CD4-positive, CD25-positive, alpha-beta regulatory T cell (primary cell): ENCODE measurements at places on chromosomes 16 and 17.

GRCh38 chr16:49698453-49698815, 157.5 kb downstream of the ZNF423 start:
- no peak overlapping the region for H3K4me3 ChIP-seq
- H3K36me3 ChIP-seq, result no peaks in the 10 kb centered on the region
- no peak for DNase-seq
- no peaks in the 10 kb centered on the region for H3K27me3 ChIP-seq
- H3K27ac ChIP-seq, result no peak overlapping the region
- no peaks in the 10 kb centered on the region for H3K4me1 ChIP-seq

GRCh38 chr17:67378454-67379250, 1.6 kb downstream of the PITPNC1 start:
- H3K27ac ChIP-seq, result peak overlapping the region; percentile 74
- peak; percentile 76 for DNase-seq
- peak overlapping the region; percentile 77 for H3K4me3 ChIP-seq
- H3K36me3 ChIP-seq, result no peaks in the 10 kb centered on the region
- peaks cover 33% of the 10 kb centered on the region for H3K4me1 ChIP-seq

GRCh38 chr16:89999831-90000574, 19.3 kb downstream of the DBNDD1 start:
- no peak for DNase-seq
- no peaks in the 10 kb centered on the region for H3K27me3 ChIP-seq
- peaks cover 7% of the 10 kb centered on the region for H3K36me3 ChIP-seq
- H3K4me1 ChIP-seq, result no peaks in the 10 kb centered on the region

- H3K36me3 ChIP-seq, result peaks cover 16% of the 10 kb centered on the region
- H3K27me3 ChIP-seq, result no peaks in the 10 kb centered on the region
- H3K4me3 ChIP-seq, result no peak overlapping the region
Observed at GRCh38 chr17:8384801-8385378, 1.9 kb upstream of the RPL26 start.

DNA sequence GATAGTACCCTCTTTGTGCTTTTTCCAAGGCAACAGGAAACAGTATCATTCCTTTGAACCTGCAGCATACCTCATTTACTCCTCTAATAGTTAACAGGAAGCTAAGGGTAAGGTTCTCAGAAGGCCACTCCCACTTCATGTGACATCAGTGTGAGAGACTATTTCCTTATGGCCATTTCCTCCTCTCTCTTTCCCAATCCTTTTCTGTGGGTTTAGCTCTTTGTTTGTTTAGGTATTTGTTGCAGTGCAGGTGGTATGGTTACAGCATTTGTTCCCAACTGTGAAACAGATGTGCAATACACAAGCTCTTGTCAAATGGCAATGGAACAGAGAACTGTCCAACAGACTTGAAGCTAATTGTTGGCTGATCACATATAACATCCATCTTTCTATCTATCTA, 14.7 kb downstream of the TMC5 start:
- DNase-seq, result no peak
- no peak overlapping the region for H3K4me3 ChIP-seq

GRCh38 chr17:32015245-32016013, 8.2 kb downstream of the LRRC37B start:
- H3K36me3 ChIP-seq, result peaks cover 30% of the 10 kb centered on the region
- no peak overlapping the region for H3K4me3 ChIP-seq
- no peaks in the 10 kb centered on the region for H3K27me3 ChIP-seq
- DNase-seq, result no peak
- H3K4me1 ChIP-seq, result peaks cover 30% of the 10 kb centered on the region

GRCh38 chr17:63132459-63132911, 166.4 kb downstream of the TANC2 start:
- no peak overlapping the region for H3K4me3 ChIP-seq
- no peak for DNase-seq
- no peaks in the 10 kb centered on the region for H3K27me3 ChIP-seq
- no peaks in the 10 kb centered on the region for H3K36me3 ChIP-seq
- H3K4me1 ChIP-seq, result no peaks in the 10 kb centered on the region

DNA sequence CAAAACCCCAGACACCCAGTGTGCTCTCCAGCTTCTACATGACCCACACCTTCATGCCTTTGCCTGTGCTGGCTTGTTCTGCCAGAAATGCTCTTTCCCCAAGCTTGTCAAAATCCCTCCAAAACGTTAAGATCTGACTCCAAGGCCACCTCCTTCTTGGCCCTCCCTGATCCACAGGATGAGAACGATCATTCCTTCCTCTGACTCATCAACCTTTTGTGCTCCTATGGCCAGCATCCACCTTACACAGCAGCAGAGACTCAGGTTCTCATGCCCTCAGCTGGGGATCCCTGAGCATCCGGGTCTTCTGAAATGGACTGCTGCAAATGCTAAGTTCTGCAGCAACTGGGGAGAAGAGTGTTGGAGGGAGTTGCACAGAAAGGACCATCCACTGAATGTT, 2.9 kb downstream of the ZBTB4 start:
- H3K27me3 ChIP-seq, result no peaks in the 10 kb centered on the region
- DNase-seq, result no peak
- no peak overlapping the region for H3K4me3 ChIP-seq
- H3K4me1 ChIP-seq, result peaks cover 32% of the 10 kb centered on the region
- H3K36me3 ChIP-seq, result no peaks in the 10 kb centered on the region

- H3K4me3 ChIP-seq, result no peak overlapping the region
- DNase-seq, result peak; percentile 53
- H3K36me3 ChIP-seq, result no peaks in the 10 kb centered on the region
- H3K27ac ChIP-seq, result no peak overlapping the region
- H3K4me1 ChIP-seq, result no peaks in the 10 kb centered on the region
Observed at GRCh38 chr17:33674685-33675084, 381.6 kb upstream of the ASIC2 start.

DNA sequence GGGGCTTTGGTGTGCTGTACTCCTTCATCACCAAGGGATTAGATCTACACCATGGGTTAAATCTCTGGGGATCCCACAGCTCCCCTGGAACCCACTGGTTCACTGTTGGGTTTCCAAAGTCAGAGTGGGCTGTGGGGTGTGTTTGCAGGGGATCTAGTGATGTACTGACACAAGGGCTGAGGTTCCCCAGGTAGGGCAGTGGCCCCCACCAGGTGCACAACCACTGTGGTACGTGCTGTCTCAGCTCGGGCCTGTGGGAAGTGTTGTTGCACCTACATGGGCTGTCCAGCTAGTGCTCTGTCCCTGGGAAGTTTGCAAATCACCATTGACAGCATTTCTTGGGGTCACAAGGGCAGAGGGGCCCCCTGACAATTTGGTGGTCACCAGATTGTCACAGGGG, 134.4 kb upstream of the CDH8 start:
- no peak overlapping the region for H3K4me3 ChIP-seq
- H3K27ac ChIP-seq, result no peak overlapping the region
- no peaks in the 10 kb centered on the region for H3K36me3 ChIP-seq
- DNase-seq, result no peak

DNA sequence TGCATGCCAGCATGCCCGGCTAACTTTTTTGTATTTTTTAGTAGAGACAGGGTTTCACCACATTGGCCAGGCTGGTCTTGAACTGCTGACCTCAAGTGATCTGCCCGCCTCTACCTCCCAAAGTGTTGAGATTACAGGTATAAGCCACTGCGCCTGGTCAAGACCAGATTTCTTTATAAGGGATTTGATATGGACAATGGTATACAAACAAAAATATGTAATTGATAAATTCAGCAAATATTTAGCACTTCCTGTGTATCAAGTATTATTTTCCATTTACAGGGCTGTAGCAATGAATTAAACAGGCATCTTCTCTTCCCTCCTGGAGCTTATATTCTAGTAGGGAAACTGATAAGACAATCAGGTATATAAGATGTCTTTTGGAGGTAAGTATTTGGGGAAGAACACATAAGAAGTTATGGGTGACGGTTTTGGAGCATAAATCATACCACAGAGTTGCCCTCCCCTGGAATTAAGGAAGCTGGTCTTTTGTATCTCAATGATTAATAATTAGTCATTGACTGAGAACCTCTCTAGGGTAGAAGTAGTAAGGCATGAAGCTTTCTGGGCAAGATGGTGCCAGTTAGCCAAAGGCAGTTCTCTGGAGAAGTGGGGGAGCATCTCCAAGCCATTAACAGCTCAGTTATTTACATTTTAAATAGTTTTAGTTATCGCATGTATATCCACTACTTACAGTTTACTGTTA, 35.8 kb downstream of the TANC2 start:
- no peaks in the 10 kb centered on the region for H3K4me1 ChIP-seq
- no peak overlapping the region for H3K4me3 ChIP-seq
- H3K27ac ChIP-seq, result no peak overlapping the region
- no peak for DNase-seq

DNA sequence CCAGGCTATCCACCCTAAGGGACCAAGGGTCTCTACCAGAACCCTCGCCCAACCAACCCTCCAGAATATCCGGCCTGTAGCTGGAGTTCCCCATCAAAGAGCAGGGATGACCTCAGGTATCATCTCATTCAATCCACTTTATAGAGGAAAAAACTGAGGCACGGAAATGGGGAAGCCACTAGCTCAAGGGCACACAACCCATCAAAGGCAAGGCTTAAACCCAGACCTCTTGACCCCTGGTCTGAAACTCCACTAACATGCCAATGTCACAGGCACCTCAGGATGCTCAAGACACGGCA, 1.6 kb downstream of the TBC1D10B start:
- H3K4me3 ChIP-seq, result peak overlapping the region; percentile 83
- H3K36me3 ChIP-seq, result peaks cover 5% of the 10 kb centered on the region
- peaks cover 43% of the 10 kb centered on the region for H3K4me1 ChIP-seq
- no peak for DNase-seq

- H3K27ac ChIP-seq, result no peak overlapping the region
- H3K36me3 ChIP-seq, result no peaks in the 10 kb centered on the region
- H3K27me3 ChIP-seq, result no peaks in the 10 kb centered on the region
- DNase-seq, result peak; percentile 65
- H3K4me3 ChIP-seq, result no peak overlapping the region
Observed at GRCh38 chr17:3647769-3648555, 11.4 kb downstream of the CTNS start.

DNA sequence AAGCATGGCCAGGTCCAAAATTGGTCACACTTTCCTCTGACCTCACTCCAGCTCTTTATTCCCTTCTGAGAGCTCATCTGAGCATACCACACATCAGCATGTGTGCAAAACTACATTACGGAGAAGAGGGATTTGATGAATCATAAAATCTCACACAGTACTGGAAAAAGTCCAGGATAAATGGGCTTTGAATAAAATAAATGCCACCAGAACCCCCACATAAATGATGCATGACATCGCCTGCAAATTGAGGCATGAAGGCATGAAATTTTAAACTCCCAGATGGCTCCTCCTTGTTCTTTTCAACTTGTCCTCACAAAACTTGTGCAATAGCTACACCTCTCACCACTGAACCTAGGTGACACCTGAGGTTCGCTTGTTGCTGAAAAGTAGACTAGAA, 439.5 kb downstream of the CA10 start:
- no peaks in the 10 kb centered on the region for H3K4me1 ChIP-seq
- no peak for DNase-seq
- H3K27me3 ChIP-seq, result peaks cover 3% of the 10 kb centered on the region
- H3K4me3 ChIP-seq, result no peak overlapping the region
- no peaks in the 10 kb centered on the region for H3K36me3 ChIP-seq

GRCh38 chr17:62999736-63000135, 33.7 kb downstream of the TANC2 start:
- H3K4me3 ChIP-seq, result no peak overlapping the region
- H3K27me3 ChIP-seq, result no peaks in the 10 kb centered on the region
- H3K36me3 ChIP-seq, result no peaks in the 10 kb centered on the region
- DNase-seq, result no peak

- no peak overlapping the region for H3K27ac ChIP-seq
- H3K36me3 ChIP-seq, result no peaks in the 10 kb centered on the region
- peak; percentile 71 for DNase-seq
- H3K27me3 ChIP-seq, result no peaks in the 10 kb centered on the region
- H3K4me1 ChIP-seq, result peaks cover 9% of the 10 kb centered on the region
Observed at GRCh38 chr17:79933863-79934652, 94.8 kb upstream of the CBX4 start.

DNA sequence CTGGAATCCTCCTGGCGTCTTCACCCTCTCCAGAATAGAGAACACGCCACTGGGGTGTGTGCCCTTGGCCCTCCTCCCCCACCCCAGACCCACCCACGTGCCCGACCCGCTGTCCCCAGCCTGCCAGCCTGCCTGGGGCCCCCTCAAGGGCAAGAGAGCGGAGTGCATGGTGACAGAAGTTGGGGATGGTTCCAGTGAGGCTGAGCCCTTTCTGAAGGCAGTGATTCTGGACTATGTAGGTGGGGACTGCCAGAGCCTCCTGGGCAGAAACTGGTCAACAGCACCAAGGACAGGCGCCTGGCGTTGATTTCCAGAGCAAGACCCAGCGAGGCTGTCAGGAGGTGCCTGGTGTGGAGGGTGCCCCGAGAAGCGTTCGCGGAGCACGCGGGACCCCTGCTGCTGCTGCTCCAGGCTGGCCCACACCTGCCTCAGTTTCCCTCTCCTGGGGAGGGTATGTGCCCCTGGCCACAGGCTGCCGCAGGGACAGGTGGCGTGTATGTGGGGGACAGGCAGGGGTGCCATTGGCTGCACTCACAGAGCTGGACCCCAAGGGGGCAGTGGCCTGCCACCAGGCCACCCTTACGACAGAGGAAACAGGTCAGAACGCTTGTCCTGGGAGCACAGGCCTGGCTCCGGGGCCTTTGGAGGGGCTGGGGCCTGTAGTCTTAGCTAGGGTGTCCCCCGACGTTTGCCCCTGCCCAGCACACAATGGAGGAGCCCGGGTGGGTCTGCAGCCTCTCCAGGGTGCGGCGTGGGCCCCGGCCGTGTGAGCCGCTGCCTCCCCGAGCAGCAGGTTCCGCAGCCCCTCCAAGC, 1.2 kb downstream of the SSTR5 start:
- no peak overlapping the region for H3K27ac ChIP-seq
- no peak overlapping the region for H3K4me3 ChIP-seq
- no peaks in the 10 kb centered on the region for H3K4me1 ChIP-seq
- H3K36me3 ChIP-seq, result no peaks in the 10 kb centered on the region
- no peaks in the 10 kb centered on the region for H3K27me3 ChIP-seq

DNA sequence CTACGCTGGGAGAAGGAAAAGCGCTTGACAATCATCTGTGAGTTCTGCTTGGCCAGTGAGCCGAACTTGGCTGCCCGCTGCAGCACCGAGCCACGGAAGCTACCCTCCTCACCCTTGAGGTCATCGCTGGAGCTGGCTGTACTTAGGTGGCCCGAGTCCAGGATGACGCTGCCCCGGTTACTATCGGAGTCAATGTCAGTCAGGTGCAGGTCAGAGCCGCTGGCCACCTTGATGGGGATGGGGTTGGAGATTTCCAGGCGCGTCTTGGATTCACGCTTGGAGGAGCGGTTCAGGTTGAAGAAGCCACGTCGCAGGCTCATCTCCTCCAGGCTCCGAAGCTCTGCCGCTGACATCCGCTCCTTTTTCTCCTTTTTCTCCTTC, 13.7 kb downstream of the MYO18A start:
- H3K27ac ChIP-seq, result no peak overlapping the region
- no peaks in the 10 kb centered on the region for H3K4me1 ChIP-seq
- DNase-seq, result no peak
- H3K4me3 ChIP-seq, result no peak overlapping the region

DNA sequence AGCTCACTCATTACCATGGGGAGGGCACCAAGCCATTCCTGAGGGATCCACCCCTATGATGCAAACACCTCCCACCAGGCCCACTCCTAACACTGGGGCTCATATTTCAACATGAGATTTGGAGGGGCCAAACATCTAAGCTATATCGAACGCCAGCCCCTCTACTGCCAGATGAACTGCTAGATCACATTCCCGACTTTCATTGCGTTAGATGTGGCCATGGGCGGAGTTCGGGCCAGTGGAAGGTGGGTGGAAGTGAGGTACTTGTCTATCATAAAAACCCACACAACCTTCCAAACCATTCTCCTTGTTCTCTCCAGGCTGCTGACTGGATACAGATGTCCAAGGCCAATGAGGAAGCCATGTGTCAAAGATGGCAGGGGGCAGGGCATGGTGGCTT, 27.0 kb upstream of the ANKRD40CL start:
- H3K4me3 ChIP-seq, result no peak overlapping the region
- no peaks in the 10 kb centered on the region for H3K36me3 ChIP-seq
- no peak for DNase-seq
- H3K27me3 ChIP-seq, result no peaks in the 10 kb centered on the region
- H3K27ac ChIP-seq, result no peak overlapping the region
- H3K4me1 ChIP-seq, result no peaks in the 10 kb centered on the region
